ENCODE measurements at places on chromosomes 2 and 18.

DNA sequence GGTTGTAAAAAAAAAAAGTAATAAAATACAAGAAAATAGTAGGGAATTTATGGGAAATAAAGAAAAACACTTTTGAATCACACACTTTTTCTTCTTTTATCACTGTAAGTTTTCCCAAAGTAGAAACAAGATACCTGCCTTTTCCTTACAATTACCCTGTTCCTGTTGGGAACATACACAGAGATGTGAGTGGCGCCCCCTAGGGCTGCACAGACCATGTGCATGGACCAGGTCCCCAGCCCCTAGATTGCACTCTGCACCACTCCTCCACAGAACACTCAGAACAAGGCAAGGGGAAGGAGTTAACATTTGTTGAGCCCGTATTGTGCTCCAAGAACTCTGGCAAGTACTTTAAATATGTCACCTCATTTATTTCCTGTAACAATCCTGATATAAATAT lies 118.7 kb upstream of the NRP2 start:
- no peak for DNase-seq

GRCh38 chr2:8481463-8482009 lies 200.3 kb upstream of the ID2 start:
- no peak for DNase-seq

- peak; percentile 66 for DNase-seq
Observed at GRCh38 chr2:144995482-144995881, 475.6 kb upstream of the ZEB2 start.

DNA sequence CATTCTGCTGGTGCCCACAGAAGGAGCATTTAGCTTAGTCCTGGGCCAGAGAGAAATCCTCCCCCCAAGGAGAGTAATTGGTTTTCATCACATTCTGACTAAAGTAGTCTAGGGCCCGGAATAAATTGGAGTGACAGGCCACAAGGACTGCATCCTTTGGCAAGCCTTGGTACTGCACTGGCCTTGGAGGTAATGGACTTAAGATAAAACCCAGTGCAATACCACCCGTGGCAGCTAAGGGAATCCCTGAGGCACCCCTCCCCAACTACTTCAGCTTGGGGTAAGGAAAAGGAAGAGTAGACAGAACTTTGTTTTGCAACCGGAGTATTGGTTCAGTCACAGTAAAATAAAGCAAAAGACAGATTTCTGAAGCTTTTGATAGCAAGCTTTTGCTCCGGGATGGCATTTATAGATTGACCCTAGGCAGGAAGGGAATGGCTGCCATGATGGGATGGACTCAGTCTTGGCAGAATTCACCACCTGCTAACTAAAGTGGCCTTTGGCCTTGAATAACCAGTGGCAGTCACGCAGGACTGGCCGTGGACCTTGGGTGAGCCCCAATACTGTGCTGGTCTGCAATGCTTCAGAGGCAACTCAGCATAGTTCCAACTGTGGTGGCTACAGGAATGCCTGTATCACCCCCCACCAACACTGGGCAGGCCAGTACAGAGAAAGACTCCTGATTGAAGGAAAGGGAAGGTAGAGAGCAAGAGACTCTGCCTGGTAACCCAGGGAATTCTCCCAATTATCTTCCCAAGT lies 14.1 kb downstream of the ORC4 start:
- DNase-seq: no peak

GRCh38 chr2:138123741-138124140 lies 159.5 kb downstream of the HNMT start:
- DNase-seq: no peak

- DNase-seq: peak; percentile 39
Observed at GRCh38 chr2:46170611-46171350, 126.4 kb upstream of the EPAS1 start.

DNA sequence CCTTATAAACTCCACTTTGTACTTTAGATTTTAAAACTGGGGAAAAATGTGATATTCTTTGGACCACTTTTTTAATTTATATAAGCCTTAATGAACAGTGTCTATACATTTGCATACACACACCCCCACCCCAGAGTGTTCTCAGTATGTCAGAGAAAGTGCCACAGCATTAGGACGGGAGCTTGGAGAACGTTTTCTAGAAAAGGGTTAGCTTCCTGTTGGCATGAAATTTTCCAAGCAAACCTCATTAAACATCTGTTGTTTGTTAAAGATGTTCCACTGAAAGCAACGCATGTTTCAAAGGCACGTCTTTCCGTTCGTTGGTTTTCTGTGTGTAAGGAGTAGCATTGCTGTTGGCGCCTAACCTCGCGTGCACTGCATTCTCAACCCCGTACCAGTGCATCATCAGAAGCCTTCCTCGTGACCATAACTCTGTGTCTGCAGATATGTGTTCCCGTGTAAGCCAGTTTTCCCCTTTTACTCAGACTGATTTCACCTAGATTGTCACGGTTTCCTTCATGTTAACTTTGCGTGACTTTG lies 228.5 kb downstream of the ALPK2 start:
- peak; percentile 54 for DNase-seq

GRCh38 chr2:206840999-206841398 lies 75.6 kb downstream of the FASTKD2 start:
- no peak for DNase-seq

DNA sequence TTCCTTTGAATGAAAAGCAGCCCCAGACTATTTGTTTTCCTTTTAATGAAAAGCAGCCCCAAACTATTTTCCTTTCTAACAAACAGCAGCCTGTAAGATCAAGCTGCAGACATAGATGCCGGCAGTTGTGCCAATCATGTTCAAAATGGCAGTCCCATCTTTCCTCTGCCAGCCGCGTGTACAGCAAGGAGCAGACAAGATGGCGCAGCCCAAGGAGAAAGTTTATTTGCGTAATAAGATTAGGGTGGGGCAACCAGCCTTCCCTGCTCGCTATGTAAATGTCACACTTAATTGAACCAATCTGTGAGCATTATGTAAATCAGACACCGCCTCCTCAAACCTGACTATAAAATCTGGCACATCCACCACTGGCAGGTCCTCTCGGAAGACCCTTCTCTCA lies 226.0 kb downstream of the TGIF1 start:
- DNase-seq: no peak

DNA sequence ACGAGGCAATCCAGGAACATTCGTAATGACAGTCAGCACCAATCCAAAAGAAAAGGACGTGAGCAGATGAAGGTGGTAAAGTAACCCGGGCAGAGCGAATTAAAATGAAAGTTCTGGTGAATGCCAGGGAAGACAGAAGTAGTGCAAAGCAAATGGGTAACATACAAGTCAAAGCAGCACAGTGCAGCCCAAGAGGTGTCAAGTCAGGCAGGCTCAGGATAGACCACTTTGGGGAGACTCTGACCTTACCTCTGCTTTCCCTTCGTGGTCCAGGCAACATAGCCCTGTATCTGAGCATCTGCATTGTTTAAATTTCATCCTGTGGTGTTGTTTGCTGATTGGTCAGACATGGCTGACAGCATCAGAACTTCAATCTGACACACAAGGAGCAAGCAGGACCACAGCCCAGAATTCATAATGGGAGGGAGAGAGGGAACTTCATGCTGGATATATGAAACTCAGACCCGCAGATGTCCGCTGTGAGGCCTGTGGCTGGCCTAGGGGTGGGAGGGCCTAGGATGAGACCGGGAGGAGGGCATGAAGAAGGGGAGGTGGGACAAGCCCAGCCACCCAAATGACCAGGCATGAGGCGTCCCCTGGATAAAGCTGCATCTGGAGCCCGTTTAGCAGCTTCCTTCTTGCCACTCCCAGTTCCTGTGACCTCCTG lies 285.7 kb downstream of the TCF4 start:
- peak; percentile 60 for DNase-seq

DNA sequence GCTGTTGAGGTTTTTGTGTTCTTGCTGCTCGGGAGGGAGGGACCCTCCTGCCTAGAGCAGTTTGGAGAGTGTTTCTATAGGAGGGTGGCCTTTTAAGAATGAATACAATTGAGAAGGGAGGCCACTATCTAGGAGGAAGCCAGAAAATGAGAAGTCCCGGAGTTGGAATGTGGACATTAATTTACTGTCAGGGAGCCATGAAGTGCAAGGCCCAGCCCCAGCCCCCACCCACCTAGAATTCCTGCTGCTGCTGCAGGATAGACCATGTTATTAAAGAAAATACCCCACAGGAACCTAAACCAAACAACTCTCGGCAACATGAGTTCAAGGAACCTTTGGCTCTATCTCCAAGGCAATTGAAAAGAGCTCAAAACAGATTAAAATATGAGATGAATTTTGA lies 46.0 kb downstream of the ZBTB7C start:
- DNase-seq: no peak

GRCh38 chr2:152320814-152321213 lies 14.2 kb upstream of the FMNL2 start:
- no peak for DNase-seq

DNA sequence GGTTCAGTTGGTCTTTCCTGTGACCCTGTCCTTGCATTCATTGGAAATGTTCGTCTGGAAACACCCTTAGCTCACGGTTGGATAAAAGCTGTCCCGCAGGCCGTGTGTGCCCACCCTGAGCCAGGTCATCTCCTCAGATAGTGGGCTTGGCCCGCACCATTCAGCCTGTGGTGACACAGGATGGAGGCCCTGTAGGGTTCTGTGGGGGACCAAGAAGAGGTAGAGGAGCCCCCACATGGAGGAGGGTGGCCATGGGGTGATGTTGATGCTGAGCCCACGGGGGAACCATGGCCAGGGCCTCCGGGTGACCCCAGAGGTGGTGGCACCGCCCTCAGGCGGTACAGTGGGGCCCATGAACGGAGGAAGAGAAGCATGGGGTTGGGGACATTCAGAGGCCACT lies 62.7 kb downstream of the ASAP2 start:
- no peak for DNase-seq

DNA sequence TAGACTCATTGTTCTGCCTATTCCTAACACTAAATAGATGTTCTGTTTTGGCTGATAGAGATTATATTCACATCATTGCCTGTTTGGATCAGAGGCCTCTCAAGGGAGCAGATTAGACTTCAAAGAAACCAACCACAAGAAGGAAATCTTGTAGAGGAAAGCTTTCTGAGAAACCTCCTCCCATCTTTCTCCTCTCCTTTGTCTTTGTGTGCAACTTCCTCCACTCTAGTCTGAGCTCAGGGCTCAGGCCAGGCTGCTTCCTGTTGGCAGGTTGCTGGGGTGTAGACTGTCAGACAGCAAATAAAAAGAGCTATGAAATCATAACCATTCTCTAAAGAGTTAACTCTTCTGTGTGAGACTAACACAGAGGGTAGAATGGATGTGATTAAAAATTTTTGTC lies 113.0 kb downstream of the TGFA start:
- DNase-seq: no peak

DNA sequence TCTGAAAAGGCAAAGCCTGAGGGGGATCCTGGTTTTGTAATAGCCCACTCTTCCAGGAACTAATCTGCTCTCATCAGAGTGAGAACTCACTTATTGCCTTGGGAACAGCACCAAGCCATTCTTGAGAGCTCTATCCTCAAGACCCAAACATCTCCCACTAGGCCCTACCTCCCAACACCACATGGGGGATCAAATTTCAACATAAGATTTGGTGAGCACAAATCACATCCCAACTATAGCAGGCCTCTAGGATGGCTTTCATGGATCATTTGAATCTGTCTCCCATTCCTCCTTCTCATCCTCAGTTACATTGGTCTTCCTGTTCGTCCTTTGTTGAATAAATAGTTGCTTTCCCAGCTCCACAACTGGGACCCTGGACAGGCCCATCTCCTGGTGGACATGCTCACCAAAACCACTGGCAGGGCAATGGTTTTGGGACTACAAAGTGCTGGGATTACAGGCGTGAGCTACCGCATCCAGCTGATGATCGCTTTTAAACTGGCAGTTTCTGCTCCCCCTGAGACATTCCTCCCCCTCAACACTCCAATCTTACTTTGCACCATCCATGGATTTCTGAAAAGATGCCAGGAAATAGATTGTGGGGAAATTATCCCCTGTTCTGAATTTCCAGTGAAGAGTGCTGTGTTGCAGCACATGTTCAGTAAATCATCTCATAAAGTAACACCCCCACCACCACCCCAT lies 42.6 kb downstream of the MCFD2 start:
- DNase-seq: peak; percentile 55

- DNase-seq: peak; percentile 61
Observed at GRCh38 chr2:67294218-67294617, 102.9 kb upstream of the ETAA1 start.

DNA sequence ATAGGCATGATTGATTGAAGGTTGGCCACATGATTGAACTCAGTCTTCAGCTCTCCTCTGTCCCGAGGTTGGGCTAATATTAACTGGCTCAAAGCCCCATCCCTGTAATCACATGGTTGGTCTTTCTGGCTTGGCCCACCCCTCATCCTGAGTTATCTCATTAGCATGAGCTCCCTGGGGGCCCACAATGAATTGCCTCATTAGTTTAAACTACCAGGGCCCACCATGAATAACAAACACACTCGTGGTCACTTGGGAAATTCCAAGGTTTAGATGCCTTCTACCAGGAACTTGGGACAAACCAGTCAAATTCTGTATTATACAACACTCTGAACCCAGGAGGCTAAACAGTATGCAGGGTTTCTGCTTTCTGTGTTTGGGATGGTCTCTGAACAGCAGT lies 121.7 kb upstream of the B3GNT2 start:
- DNase-seq: peak; percentile 11

DNA sequence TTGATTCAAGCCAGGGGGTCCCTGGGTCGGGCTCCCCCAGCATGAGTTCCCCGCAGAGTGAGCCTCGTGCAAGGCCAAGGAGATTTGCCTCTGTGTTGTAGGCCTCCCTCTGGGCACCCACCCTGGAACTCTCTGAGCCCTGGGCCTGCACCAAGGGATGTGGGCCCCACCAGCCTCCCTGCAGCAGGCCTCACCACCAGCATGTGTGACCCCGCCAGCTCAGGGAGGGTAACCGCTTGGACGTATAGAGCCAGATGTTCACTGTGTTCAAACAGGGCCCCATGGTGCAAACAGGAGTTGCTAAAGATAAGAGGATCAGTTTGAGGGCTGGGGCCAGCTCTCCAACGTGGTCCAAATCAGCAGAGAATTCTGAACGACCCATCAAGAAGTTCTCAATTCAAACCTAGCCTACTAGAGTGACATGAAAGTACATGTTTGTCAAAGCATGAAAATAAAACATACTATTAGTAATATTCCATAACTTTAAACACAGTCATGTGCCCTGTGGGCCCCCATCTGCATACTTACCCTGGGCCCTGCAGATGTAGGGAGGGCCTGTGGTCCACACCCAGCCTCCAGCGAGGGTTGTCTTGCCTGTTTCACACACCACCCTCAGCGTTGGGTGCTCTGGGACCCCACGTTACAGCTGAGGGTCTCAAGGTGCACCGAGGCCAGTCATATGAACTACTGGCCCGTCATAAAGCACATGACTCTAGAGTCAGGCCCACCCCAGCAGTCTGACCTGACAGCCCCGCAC lies 5.5 kb upstream of the TUBB6 start:
- DNase-seq: no peak

GRCh38 chr2:215746887-215747615 lies 266.3 kb downstream of the MREG start:
- no peak for DNase-seq

GRCh38 chr2:203330434-203330833 lies 2.2 kb downstream of the ABI2 start:
- peak; percentile 65 for DNase-seq

DNA sequence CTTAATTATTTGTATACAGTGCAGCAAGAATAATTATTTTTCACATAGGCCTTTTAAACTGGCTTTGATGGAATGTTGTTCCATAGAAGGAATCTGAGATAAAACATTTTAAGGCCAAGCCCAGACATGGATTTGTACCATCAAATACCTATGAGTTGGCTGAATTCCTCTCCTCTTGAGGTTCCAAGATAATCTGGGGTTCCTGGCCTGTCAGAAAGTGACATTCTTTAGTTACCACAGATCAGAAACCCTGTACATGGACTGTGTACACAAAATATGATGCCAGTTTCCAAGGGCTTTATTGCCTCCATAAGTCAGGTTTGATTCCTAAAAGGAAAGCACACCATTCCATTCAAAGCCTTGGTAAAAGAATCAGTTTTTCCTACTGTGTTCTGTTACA lies 1256.7 kb upstream of the NRXN1 start:
- no peak for DNase-seq

Measured in EH (cell line).